ENCODE measurements at places on chromosomes 11 and 22. TPM values are rescaled to one million over a fixed set of nuclear protein-coding genes. Genes with fewer than 3 reads are reported as not detected.

DNA sequence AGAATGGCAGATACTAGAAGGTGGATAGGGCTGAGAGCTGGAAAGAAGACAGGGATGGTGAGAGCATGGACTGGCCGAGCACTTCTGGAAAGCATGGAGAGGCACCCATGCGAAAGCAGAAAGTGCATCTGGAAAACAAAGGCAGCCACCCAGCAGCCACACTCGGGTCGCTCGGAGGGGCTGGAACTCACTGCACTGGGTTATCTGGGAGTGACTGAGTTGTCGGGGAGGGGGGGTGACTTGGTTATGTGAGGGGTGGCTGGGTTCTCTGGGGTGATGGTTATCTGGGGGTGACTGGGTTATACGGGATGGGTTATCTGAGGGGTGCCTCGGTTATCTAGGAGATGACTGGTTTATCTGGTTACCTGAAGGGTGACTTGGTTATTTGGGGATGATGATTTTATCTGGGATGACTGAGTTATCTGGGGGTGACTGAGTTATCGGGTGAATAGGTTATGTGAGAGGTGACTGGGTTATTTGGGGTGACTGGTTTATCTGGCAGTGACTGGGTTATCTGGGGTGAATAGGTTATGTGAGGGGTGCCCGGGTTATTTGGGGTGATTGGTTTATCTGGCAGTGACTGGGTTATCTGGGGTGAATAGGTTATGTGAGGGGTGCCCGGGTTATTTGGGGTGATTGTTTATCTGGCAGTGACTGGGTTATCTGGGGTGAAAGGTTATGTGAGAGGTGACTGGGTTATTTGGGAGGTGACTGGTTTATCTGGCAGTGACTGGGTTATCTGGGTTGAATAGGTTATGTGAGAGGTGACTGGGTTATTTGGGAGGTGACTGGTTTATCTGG, 2.6 kb upstream of the PANX2 start:
- no peak for DNase-seq

- no peak for DNase-seq
Observed at GRCh38 chr11:13448876-13449275, 14.1 kb downstream of the BTBD10 start.

- peak; percentile 49 for DNase-seq
Observed at GRCh38 chr11:122882189-122882856, at the start of gene JHY. Gene JHY (plus strand): TSS chr11:122882759. CDS start chr11:122885850, 3,091 bp downstream.

DNA sequence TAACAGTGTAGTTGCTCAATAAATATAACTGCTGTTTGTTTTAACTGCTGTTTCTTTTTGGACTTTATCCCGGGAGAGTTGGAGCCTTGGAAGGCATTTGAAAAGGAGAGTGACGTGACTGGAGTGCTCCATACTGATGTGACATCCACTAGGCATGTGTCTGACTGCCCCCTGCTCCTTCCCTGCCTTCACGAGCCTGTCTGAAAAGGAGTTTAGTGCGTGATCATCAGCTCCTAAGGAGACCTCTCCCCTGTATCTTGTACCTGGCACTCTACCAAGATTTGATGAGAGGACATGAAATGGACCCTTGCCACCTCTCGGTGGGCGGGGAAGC, 22.9 kb downstream of the ZBTB16 start:
- no peak for DNase-seq

- no peak for DNase-seq
Observed at GRCh38 chr22:17893900-17894535, 119.7 kb upstream of the BID start.

RAB30 gene
- 2.2 TPM for polyA plus RNA-seq

PGA4 gene
- 19,705 TPM for polyA plus RNA-seq

DNA sequence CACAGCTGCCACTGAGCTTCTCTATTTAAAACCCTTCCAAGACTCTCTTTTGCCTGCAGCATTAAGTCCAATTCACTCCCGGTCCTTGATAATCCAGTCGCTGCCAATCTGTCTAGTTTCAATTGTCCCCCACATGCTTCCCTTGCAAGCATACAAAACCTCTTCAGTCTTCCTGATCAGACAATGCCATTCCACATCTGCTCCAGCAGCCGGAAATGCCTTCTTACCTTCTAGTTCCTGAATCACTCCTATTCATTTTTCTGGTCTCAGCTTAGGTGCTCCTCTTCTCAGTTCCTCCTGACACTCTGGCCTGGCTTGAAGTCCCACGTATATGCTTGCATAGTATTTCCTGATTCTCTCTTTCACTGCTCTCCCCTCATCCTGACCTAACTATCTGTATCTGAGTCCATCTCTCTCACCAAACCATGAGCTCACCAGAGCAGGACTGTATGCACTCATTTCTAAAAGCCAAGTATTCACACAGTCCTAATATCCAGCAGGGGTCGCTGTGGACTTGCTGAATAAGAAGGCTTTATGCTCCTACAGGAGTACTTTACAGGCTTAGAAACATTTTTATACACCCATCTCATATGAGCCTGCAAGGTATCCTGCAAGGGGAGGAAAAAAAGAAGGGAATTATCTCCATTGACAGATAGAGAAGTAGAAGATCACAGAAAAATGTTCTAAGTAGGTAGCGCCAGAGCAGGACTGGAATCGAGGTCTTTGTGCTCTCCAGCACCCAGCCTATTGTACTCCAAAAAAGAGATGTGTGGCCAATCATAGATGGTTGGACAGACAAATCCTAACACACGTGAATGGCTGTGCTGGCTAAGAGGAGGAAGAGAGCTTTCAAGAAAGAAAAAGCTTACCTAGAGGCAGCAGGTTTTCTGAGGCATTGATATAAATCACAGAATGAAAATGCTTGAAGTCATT, 19.2 kb downstream of the XRRA1 start:
- peak; percentile 94 for DNase-seq

All from stomach (tissue), 19 donors.